GM23248 (cell line): ENCODE measurements at places on chromosomes 4 and X.

DNA sequence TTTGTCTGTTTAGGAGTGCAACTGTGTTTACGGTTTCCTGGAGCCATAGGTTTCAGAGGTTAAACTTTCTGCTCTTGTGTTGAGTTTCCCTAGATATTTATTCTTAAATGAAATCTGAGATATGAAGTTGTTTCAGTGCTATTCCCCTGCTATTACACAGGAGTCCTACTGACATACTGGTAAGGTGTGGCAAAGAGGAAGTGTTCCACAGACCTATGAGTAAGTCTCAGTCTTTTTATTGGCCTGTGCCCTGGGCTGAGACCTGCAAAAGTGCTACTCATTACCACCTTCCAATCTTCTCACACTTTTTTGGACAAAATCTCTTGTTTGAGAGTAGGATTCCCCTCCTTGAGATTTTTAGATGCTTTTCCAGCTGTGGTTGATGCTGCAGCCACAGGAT, 35.6 kb upstream of the MAGEA8 start:
- H3K36me3 ChIP-seq, result no peaks in the 10 kb centered on the region
- H3K27me3 ChIP-seq, result no peaks in the 10 kb centered on the region
- DNase-seq, result no peak
- no peaks in the 10 kb centered on the region for H3K4me1 ChIP-seq
- no peak overlapping the region for H3K4me3 ChIP-seq

DNA sequence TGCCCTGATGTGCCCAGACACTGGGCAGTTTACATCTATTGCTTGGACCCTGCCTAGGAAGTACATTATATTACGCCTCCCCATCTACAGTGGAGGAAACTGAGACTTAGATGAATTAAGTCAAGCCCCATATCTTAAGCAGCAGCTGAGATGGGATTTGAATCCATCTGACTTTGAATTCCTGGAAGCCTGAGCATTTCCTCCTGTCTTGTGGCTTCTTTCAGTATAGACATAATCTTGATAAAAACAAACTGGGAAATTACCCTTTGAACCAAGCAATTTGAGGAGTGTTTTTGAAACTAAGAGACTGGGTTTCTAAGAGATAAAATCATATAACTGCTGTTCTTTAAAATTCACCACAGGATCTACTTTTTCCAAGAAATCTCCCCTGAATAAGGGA, 18.6 kb downstream of the LIMCH1 start:
- no peak for DNase-seq
- no peaks in the 10 kb centered on the region for H3K36me3 ChIP-seq
- H3K27me3 ChIP-seq, result no peaks in the 10 kb centered on the region; the same call in 1 of the 2 replicates
- H3K4me3 ChIP-seq, result no peak overlapping the region

DNA sequence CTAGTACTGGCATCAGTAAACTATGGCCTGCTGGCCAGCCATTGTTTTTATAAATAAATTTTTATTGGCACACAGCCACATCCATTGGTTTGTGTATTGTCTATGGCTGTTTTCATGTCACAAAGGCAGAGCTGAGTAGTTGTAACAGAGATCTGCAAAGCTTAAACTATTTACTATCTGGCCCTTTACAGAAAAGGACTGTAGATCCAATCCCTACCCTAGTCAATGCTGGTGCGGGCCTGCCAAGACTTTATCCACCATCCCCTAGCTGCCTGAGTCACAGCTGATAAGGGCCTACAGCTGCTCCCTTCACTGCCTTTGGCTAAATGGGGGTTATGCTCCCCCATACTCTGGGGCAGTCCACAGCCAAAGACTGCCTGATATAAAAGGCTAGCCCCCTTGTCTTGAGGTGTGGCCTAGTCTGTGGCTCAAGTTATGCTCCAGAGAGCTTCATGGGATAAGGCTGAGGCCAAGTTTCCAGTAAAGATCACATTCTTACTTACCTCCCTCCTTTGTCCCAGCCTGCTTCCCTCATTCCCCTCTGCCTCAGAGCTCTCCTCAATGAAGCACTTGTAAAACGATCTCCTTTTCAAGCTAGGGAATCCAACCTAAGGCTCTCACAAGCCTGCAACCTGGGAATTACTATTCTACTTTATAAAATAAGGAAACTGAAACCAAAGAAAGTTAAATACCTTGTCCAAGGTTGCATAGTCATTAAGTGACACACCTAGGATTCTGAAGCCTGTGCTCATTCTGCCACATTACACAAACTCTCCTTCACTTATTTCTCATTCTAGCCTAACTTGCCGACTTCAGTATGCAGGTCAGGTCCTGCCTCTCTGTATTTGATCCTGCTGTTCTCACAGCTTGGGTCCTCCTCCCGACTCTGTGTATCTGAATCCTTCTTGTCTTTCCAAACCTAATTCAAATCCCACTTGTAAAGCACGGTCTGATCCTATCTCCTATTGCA, 20.7 kb downstream of the ACE2 start:
- H3K4me1 ChIP-seq, result no peaks in the 10 kb centered on the region
- no peak for DNase-seq
- H3K27ac ChIP-seq, result no peak overlapping the region
- no peaks in the 10 kb centered on the region for H3K27me3 ChIP-seq
- no peak overlapping the region for H3K4me3 ChIP-seq

DNA sequence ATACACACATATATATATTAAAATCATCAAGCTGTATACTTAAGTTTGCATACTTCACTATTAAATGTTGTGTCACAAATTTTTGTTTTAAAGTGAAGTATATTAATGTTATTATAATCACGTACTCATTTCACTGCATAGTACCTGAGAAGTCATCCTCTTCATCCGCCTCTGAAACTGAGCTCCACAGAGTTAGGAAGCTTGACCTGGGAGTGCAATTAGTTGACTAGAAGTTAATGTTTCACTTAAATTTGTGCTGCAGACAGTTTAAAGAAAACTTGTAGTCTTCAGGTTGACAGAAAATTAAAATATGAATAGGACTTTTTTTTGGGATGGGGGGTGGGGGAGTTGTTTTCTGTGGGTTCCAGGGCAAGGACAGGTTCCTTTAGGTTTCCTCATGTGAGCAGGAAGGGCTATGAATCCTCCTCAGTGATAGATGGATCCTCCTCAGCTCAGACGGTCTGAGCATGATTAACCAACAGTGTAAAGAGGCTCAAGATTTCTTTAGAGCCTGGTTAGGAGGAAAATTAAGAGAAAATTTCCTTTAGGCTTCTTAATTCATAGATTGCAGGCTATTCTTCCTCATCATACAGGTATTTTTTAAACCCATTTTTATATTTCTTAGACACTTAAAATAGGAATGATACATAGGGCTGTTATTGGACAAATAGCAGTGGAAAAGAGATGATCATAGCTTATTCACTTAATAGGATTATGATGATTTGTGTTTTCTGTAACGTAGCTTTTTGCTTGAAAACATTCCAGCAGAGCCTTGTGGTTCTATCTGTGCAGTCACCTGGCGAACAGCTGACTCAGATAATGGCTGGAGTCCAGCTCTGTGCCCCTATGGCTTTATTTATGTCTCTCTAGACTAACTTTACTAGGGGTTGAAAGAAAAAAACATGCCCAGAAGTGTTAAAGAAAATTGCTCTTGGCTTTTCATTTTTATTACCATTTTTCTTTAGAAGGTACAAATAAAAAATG, 102.7 kb downstream of the SLC4A4 start:
- H3K36me3 ChIP-seq, result no peaks in the 10 kb centered on the region
- no peaks in the 10 kb centered on the region for H3K27me3 ChIP-seq
- no peak overlapping the region for H3K27ac ChIP-seq
- no peak for DNase-seq

DNA sequence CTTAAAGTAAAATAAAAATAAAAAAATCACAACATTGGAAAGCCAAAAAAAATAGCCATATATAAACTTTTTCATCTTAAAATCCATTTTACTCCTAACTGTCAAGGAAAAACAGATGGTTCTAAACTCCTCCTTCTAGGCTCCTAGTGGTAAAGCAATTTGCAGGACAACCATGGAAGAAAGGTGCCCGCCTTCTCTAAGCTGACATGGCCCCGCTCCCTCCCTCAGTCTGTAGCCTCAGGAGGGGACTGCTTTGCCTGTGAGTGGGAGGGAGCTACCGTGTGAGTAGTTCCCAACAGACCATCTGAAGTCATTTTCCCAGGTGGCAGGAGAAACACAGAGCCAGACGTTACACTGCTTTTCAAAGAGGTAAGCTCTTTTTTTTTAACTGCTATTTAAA, 336.2 kb upstream of the FAT1 start:
- no peaks in the 10 kb centered on the region for H3K36me3 ChIP-seq
- no peak for DNase-seq
- no peak overlapping the region for H3K27ac ChIP-seq
- H3K4me3 ChIP-seq, result no peak overlapping the region
- no peaks in the 10 kb centered on the region for H3K4me1 ChIP-seq

DNA sequence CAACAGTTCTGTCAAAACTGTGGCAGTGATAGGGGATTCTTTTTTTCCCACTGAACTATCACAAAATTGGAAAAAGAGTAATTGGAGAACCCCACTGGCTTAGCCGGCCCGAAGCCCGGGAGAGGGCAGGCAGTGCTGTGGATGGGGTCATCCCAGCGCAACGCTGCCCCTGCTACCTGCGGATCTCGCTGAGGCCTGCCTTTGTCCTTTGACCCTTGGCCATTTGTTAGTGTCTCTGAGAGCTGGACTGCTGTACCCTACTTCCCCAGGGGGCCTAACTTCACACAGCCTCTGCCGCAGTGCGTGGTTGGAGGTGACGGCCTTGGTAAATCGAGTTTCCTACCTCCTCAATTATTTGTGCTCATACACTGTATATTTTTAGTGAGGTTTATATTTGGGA, 43.0 kb upstream of the MSANTD1 start:
- no peak overlapping the region for H3K4me3 ChIP-seq
- H3K27ac ChIP-seq, result no peak overlapping the region
- no peak for DNase-seq
- H3K27me3 ChIP-seq, result no peaks in the 10 kb centered on the region
- H3K36me3 ChIP-seq, result peaks cover 24% of the 10 kb centered on the region

DNA sequence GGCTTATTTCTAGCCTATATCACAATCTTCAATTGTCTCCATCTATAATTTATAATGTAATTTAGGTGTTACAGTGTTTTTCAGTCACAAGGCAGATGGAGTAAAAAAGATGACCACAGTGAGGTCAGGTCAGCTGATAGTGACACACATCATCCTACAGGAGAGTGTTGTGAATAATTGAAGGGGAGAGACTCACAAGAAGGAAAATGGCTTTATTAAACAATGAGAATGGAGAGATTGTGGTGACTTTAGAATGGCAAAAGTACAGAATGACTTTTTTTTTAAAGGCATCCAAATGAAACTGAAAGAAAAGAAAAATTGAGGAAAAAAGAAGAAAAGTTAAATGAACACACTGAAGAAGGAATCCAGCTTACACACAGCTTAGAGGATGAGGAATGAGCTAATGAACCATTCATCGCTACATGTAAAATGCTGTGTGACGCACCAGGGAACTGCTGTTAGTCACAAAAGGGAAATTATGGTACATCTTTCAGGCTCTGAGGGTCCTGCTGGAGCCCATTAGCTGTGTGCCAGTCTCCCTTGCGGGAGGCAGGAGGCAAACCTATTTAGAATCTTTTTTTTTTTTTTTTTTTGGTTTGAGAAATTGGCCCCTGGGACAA, 56.6 kb downstream of the SPRY1 start:
- peak overlapping the region; percentile 8; the same call in 1 of the 2 replicates for H3K27ac ChIP-seq
- peaks cover 12% of the 10 kb centered on the region for H3K4me1 ChIP-seq
- H3K36me3 ChIP-seq, result no peaks in the 10 kb centered on the region
- DNase-seq, result peak; percentile 66
- no peaks in the 10 kb centered on the region for H3K27me3 ChIP-seq
